ENCODE measurements at places on chromosomes 3 and 15. TPM values are rescaled to one million over a fixed set of nuclear protein-coding genes. Genes with fewer than 3 reads are reported as not detected.
A peak's percentile ranks its signal among the peaks of the same experiment; 100 is the strongest.

ALDH1A2 gene
- total RNA-seq: 0.47 TPM

CEMIP gene
- not detected for total RNA-seq

PPP2R3A gene
- 0.51 TPM for total RNA-seq

IGF2BP2 gene
- total RNA-seq: 0.52 TPM

CFAP92 gene
- 0.38 TPM for total RNA-seq

RASGRP1 gene
- total RNA-seq: 106 TPM

DNA sequence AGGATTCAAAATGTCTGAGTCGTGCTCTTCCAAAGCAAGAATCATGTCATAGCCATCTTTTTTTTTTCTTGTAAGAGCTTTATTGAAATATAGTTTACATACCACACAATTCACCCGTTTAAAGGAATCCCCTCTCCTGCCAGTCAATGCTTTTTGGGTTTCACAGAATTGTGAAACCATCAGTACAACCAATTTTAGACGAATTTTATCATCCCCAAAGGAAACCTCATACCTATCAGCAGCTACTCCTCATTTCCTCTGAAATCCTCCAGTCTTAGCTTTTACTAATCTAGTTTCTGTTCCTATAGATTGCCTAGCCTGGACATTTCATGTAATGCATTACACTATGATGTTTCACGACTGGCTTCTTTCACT, 39.6 kb downstream of the ADIPOQ start:
- H3K27me3 ChIP-seq: no peaks in the 10 kb centered on the region
- no peak overlapping the region for H3K4me3 ChIP-seq
- peak overlapping the region; percentile 83 for H3K27ac ChIP-seq
- no peaks in the 10 kb centered on the region for H3K36me3 ChIP-seq
- peaks cover 48% of the 10 kb centered on the region for H3K4me1 ChIP-seq

- DNase-seq: no peak
- no peak overlapping the region for H3K27ac ChIP-seq
- no peaks in the 10 kb centered on the region for H3K4me1 ChIP-seq
- H3K4me3 ChIP-seq: no peak overlapping the region
- H3K36me3 ChIP-seq: no peaks in the 10 kb centered on the region
Measured at GRCh38 chr15:85766001-85766831, 28.5 kb downstream of the KLHL25 start.

DNA sequence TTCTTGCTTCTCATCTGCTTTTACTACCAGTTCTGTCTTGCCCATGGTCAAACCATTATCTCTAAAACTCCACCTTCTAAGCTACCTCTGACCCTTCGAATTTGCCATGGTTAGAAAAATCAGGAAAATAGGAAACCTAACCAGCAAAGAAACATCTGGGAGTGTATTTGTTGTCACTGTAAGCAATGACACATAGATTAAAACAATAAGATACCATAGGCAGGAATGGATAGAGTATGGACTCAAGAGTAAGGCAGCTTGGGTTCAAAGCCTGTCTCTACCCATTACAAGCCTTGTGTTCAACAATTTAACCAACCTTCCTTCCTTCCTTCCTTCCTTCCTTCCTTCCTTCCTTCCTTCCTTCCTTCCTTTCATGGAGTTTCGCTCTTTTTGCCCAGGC, 34.9 kb downstream of the CRTC3 start:
- peak overlapping the region; percentile 89 for H3K27ac ChIP-seq
- peaks cover 85% of the 10 kb centered on the region for H3K4me1 ChIP-seq
- no peak for DNase-seq
- peak overlapping the region; percentile 44 for H3K4me3 ChIP-seq

DNA sequence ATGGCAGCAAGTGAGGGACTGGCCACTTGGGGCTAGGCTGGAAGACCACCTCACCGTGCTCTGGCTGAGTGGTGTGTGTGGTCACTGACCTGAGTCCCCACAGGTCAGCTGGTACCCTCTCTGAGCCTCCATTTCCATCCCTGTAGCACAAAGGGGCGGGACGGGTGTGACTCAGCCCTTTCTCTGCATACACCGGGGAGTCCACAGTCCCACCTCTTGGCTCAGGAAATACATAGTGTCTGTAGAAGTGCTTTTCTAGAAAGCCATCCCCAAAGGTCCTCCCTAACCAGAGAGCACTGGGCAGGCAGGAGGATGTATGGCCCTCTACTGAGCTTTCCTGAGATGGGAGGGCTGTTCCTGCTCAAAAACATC, 27.2 kb downstream of the WNT7A start:
- peaks cover 19% of the 10 kb centered on the region for H3K4me1 ChIP-seq
- H3K27me3 ChIP-seq: no peaks in the 10 kb centered on the region
- peak; percentile 50 for DNase-seq
- no peaks in the 10 kb centered on the region for H3K36me3 ChIP-seq
- no peak overlapping the region for H3K27ac ChIP-seq

DNA sequence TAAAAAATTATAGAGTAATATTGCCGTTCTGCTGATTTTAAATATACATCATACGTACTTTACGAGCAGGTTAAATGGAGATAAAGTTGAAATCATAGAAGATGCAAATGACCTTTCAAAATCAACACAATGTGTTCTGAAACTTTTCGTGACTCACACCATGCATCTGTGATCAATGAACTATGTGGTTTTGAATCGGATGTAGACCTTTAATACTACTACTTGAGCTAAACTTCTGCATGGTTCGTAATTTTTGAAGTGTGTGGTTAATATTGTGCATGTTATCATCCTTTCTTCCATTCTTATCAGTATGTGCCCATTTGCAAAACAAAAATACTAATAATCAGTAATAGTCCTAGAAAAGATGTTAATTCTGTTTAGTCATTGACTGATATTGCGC, 58.9 kb downstream of the GASK1A start:
- no peak overlapping the region for H3K4me3 ChIP-seq
- no peak overlapping the region for H3K27ac ChIP-seq

- no peaks in the 10 kb centered on the region for H3K27me3 ChIP-seq
- no peak overlapping the region for H3K4me3 ChIP-seq
- H3K36me3 ChIP-seq: no peaks in the 10 kb centered on the region
- peaks cover 16% of the 10 kb centered on the region for H3K4me1 ChIP-seq
- DNase-seq: no peak
Measured at GRCh38 chr3:111286746-111287145, 215.1 kb downstream of the NECTIN3 start.

GRCh38 chr3:54476891-54477290, 354.5 kb downstream of the CACNA2D3 start:
- no peaks in the 10 kb centered on the region for H3K36me3 ChIP-seq
- H3K27ac ChIP-seq: no peak overlapping the region
- H3K4me3 ChIP-seq: no peak overlapping the region
- no peaks in the 10 kb centered on the region for H3K4me1 ChIP-seq
- no peak for DNase-seq

DNA sequence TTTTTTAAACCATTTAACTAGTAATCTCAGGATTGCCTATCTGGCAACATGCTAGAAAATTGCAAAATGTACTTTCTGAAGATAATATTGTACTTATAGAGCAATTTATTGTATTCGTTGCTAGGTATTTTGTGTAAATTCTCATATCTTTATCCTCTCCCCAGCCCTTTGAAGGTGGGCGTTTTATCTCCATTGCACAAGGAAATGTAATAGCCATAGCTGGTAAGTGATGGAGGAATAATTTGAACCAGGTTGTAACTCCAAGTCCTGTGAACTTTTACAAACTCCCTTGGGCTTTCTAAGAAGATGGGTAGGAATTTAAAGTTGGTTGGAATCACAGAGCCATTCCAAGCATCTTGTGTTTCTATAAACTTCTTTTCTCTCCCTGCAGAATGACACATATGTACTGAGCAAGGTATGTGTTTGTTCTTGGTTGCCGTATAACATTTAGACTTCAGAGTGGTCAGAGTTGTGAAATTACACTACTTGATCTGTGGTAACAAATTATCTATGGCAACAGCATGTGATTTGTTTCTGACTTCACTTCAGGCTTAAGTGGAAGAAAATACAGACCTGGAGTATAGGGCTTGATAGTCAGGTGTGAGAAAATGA, 170.9 kb downstream of the AKAP13 start:
- no peak overlapping the region for H3K27ac ChIP-seq
- no peaks in the 10 kb centered on the region for H3K27me3 ChIP-seq
- DNase-seq: no peak
- H3K4me1 ChIP-seq: peaks cover 55% of the 10 kb centered on the region
- H3K4me3 ChIP-seq: no peak overlapping the region

DNA sequence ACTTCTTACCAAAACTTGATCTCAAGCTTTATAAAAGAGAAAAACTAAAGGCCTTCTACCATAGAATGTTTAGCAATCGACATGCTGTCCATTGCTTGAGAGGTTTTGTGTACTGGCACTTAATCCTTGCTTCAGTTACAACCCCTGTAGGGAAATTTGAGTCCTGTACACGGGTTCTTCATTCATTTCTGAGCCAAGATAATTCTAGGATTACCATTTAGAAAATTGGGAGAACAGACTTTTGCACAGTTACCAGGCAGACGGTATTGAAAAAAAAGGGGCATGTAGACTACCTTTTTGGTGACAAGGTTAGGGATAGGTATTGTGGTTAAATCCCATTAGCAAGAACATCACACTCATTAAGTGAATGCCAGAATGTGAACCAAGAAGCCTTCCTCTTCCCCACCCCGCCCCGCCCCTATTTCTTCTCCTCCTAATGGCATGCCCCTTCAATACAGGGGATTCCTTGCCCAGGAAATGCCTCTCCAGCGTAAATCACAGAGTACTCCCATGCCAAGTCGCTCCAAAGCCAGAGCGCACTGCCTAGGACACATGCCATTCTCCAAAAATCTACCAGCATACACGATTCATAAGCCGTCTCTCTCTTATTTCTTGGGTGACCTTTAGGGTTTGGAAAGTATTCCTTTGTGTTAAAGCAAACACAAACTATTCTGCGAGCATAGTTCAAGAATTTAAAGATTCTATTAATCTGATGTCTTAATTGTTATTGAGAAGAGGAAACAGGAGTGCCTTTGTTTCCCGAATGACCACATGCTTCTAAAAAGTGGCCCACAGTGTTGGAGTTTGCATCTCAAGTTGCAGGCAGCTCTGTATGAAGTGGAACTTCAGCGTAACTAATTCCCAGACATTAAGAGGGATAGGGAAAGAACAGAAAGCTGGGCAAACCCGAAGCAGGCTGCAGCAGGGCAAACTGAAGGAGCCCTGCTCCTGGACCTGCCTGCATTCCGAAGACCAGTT, 164.0 kb upstream of the NR2F2 start:
- H3K4me3 ChIP-seq: no peak overlapping the region
- no peaks in the 10 kb centered on the region for H3K4me1 ChIP-seq
- H3K36me3 ChIP-seq: no peaks in the 10 kb centered on the region
- peaks cover 3% of the 10 kb centered on the region for H3K27me3 ChIP-seq
- no peak overlapping the region for H3K27ac ChIP-seq

DNA sequence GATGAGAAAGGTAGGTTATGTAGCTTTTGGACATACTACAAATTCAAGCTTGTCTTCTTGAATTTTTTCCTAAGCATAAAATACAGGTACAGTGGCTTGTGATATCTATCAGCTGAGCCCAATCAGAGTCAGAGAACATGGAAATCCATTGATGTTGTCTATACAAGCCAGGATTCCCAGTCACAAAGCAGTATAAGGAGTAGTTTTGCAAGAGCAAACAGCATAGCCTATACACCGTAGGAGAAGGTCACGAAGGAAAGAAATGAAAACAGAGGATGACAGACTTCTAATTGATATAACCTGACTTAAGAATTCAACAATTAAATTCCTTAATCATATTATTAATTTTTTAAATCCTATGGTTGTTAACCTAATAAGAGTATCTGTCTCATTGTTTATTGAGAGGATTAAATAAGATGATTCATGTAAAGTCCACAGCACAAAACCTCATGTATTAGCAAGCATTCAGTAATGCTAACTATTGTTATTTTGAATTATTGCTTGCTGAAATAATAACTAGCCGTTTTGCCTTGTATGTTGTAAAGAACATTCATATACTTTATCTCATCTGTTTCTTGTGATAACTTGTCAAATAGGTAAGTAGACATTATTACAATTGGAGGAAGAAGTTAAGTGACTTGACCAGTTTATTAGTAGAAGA, 276.6 kb upstream of the ZPLD1 start:
- no peaks in the 10 kb centered on the region for H3K36me3 ChIP-seq
- DNase-seq: no peak
- no peak overlapping the region for H3K4me3 ChIP-seq
- no peak overlapping the region for H3K27ac ChIP-seq
- peaks cover 34% of the 10 kb centered on the region for H3K4me1 ChIP-seq

DNA sequence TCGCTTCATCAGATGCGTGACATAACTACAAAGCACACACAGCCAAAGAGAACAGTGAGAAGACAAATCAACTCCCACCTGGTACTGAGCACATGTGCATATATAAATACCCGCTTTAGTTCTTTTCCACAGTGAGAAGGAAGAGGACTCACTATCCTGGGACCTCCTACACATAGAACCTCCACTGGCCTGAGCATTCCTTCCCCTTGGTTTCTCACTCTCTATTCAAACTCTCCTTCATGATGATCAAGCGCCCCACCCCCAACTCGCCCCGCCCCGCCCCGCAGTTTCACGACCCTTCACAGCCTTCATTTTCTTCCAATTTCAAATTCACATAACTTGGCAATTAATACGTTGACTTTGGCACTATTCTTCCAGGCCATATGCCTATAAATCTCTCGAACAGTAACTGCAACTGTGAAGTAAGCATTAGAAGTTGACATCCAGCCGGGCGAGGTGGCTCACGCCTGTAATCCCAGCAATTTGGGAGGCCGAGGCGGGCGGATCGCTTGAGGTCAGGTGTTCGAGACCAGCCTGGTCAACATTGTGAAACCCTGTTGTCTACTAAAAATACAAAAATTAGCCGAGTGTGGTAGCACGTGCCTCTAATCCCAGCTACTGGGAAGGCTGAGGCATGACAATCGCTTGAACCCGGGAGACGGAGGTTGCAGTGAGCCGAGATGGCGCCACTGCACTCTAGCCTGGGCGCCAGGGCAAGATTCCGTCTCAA, 1.1 kb downstream of the RPS17 start:
- H3K27me3 ChIP-seq: no peaks in the 10 kb centered on the region
- H3K4me3 ChIP-seq: peak overlapping the region; percentile 94
- H3K36me3 ChIP-seq: peaks cover 66% of the 10 kb centered on the region
- peaks cover 44% of the 10 kb centered on the region for H3K4me1 ChIP-seq
- no peak for DNase-seq

- no peaks in the 10 kb centered on the region for H3K36me3 ChIP-seq
- peaks cover 6% of the 10 kb centered on the region for H3K27me3 ChIP-seq
- no peak overlapping the region for H3K4me3 ChIP-seq
- no peak for DNase-seq
- no peak overlapping the region for H3K27ac ChIP-seq
- peaks cover 6% of the 10 kb centered on the region for H3K4me1 ChIP-seq
Measured at GRCh38 chr3:24688446-24689148, 193.9 kb upstream of the THRB start.

DNA sequence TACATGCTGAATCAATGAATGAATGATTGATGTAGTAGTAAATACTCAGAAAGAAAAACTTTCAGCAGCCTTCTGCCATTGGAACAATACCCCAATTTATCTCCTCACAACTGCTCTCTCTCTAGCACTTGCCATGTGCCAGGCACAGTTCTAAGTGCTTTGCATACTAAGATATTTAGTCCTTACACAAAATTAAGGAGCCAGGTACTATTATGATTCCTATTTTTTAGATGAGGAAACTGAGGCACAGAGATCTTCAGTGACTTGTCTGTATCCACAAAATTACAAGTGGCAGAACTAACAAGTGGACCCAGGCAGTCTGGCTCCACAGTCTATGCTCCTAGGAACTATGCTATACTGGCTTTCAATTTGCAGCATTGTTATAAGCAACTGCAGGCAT, 279.2 kb downstream of the LSAMP start:
- H3K4me1 ChIP-seq: no peaks in the 10 kb centered on the region
- no peak overlapping the region for H3K27ac ChIP-seq
- no peaks in the 10 kb centered on the region for H3K27me3 ChIP-seq
- H3K4me3 ChIP-seq: no peak overlapping the region
- no peak for DNase-seq
- no peaks in the 10 kb centered on the region for H3K36me3 ChIP-seq

- no peaks in the 10 kb centered on the region for H3K36me3 ChIP-seq
- DNase-seq: no peak
- no peaks in the 10 kb centered on the region for H3K4me1 ChIP-seq
- H3K27me3 ChIP-seq: peaks cover 6% of the 10 kb centered on the region
- H3K27ac ChIP-seq: no peak overlapping the region
- no peak overlapping the region for H3K4me3 ChIP-seq
Measured at GRCh38 chr3:150871192-150871591, 34.0 kb downstream of the MINDY4B start.

Data from activated CD8-positive, alpha-beta T cell treated with anti-CD3 and anti-CD28 coated beads for 36 hours (primary cell).